ENCODE measurements at places on chromosomes 11 and 22.
A peak's percentile ranks its signal among the peaks of the same experiment; 100 is the strongest.

DNA sequence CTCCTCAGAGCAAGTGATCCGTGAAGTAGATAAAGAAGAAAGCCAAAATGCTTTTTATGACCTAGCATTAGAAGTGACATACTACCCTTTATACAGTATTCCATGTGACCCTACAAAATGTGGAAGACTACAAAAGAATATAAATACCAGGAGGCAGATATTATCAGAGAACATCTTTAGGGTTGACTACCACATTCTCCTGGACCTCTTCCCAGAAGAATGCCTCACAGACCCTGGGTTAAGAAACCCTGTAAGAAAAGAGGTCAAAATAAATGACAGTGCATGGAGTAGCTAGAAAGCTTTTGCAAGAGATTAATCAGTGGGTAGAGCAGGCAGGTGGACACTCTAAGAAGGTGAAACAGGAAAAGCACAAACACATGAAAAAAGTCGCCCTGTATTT, 69.2 kb downstream of the FANCF start:
- peak; percentile 53 for DNase-seq

- DNase-seq, result no peak
Observed at GRCh38 chr11:17347676-17348075, 3.9 kb upstream of the NCR3LG1 start.

- no peak for DNase-seq
Observed at GRCh38 chr11:92848578-92848977, 120.9 kb upstream of the MTNR1B start.

- no peak for DNase-seq
Observed at GRCh38 chr11:103070142-103070541, 21.8 kb downstream of the DCUN1D5 start.

- DNase-seq, result no peak
Observed at GRCh38 chr11:27995083-27995482, 112.9 kb downstream of the KIF18A start.

- DNase-seq, result no peak
Observed at GRCh38 chr11:115162919-115163318, 341.3 kb downstream of the CADM1 start.

- no peak for DNase-seq
Observed at GRCh38 chr11:115348416-115348815, 155.8 kb downstream of the CADM1 start.

- no peak for DNase-seq
Observed at GRCh38 chr11:32886180-32886579, 6.4 kb upstream of the QSER1 start.

DNA sequence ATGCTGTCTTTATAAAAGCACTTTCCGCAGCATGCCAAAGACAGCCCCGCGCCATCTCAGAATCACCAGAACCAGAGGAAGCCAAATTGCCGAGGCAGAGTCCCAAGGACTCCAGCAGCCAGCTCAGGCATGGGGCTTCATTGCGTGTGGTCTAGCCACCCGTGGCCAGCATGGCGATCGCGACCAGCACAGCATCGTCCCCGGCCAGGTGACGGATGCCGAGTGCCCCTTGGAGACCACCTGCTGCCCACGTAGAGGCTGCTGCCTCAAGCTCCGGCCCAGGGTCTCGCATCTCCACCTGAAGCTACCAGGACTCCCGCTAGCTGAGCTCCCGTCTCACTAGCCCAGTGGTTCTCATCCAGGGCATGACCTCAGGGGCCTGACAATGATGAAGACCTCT, 92.7 kb downstream of the TRMU start:
- no peak for DNase-seq

DNA sequence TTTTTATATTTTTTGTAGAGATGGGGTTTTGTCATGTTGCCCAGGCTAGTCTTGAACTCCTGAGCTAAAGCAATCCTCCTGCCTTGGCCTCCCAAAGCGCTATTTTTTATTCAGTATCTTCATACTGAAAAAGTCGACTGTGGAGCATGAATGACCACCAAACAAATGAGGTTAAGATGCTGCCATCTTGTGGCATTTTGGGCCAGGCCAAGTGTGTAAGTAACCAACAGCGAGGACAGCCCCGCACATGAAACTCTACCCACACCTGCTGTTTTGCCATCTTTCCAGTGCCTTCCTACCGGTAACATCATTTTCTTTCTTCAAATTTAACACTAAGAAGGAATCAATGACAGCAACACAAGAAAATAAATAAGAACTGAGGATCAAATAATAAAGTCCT, 32.2 kb upstream of the AQP11 start:
- DNase-seq, result peak; percentile 20

DNA sequence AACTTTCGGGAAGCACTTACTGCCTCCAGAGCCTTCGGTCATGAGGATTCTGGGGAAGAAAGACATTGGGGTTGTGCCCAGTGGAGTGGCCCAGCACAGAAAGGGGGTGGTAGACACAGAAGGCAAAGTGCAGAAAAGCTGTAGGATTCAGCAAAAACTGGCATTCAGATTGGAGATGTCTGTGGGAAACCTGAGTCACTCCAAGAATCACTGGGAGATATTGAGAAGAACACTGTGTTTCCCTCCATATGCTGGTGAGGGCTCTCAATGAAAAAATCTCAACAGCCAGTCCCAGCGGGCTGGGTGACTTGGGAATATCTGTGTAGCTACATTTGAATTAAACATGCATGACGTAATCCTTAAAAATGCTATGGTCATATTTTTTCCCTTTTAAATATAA, 61.2 kb upstream of the RCN1 start:
- peak; percentile 66 for DNase-seq

DNA sequence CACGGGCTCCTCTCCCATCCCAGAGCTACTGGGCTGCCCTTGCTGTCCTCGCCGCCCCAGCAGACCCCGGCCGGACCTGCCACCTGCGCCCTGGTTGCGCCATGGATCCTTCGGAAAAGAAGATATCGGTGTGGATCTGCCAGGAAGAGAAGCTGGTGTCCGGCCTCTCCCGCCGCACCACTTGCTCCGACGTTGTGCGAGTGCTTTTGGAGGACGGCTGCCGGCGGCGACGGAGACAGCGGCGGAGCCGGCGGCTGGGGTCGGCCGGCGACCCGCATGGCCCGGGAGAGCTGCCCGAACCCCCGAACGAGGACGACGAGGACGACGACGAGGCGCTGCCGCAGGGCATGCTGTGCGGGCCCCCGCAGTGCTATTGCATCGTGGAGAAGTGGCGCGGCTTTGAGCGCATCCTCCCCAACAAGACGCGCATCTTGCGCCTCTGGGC, 382 bp downstream of the RASSF10 start:
- peak; percentile 4 for DNase-seq

DNA sequence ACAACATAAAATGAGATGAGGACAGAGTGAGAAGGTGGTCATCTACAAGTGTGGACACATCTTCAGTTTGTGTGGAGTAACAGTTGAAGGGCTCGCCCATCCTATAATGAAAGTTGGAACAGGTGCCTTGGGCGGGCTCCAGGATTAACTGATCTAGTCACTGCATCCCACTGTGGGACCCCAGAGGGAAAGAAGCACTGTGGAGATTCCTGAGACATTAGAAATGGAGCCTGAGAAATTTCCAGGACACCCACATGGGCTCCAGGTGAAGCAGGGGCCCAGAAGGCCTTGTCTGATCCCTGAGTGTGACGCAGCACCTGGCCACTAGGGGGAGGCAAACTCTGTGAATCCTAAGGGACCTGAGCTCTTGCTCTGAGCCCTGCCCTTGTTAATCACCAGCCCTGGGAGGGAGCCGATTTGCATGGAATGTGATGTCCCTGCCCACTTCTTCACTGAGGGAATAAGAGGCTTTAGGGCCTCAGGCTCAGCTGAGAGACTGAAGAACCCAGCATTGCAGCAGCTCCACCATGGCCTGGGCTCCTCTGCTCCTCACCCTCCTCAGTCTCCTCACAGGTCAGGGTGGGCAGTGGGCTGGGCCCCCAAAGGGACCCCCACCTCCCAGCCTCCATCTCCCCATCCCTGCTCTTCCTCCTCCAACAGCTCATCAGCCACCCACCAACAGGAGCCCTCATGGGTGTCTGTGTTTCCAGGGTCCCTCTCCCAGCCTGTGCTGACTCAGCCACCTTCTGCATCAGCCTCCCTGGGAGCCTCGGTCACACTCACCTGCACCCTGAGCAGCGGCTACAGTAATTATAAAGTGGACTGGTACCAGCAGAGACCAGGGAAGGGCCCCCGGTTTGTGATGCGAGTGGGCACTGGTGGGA, 98.4 kb downstream of the VPREB1 start:
- DNase-seq, result peak; percentile 26

DNA sequence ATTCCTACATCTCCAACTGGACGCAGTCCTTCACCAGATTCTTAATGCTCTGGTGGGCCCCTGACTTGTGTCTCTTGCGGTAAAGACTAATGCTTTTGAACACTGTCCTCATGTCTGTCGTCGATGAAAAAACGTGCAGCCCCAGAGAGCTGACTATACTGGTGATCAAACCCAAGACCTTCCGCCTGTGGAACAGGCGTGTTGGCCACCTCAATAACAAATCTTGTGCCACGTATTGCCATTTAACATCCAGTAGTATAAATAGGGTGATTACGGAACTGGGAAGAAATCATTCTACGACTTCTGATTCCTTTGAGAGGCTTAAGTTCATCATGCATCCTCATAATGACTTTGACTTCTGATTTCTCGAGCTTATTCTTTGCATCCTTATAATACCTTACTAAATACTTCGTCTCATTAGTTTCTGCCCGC, 45.6 kb downstream of the OR4D9 start:
- peak; percentile 64 for DNase-seq

DNA sequence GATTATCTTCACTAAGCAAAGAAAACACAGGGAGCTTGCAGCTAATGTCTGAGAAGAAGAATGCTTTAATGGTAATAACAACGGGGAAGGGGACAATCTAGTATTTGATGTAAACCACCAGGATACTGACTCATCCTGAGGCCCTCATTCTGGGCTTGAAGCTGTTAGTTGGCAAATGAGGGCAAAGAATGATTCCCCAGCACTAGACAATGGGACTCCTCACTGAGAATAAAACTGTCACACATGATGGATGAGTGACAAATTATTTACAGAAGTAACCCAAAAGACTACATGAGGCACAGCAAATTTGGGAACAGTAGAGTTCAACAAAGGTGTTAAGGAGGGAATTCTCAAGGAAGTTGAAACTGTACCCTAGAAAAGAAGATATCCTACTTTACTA, 76.3 kb downstream of the FAM168A start:
- DNase-seq, result peak; percentile 75

GRCh38 chr11:130394615-130395014, 33.8 kb downstream of the ADAMTS8 start:
- DNase-seq, result no peak

- no peak for DNase-seq
Observed at GRCh38 chr11:116657842-116658825, 114.7 kb downstream of the BUD13 start.

- DNase-seq, result peak; percentile 75
Observed at GRCh38 chr11:64723117-64723906, at the start of gene NRXN2. TSS of gene NRXN2 (minus strand) at chr11:64723197. CDS start at chr11:64713699, 9,498 bp downstream.

DNA sequence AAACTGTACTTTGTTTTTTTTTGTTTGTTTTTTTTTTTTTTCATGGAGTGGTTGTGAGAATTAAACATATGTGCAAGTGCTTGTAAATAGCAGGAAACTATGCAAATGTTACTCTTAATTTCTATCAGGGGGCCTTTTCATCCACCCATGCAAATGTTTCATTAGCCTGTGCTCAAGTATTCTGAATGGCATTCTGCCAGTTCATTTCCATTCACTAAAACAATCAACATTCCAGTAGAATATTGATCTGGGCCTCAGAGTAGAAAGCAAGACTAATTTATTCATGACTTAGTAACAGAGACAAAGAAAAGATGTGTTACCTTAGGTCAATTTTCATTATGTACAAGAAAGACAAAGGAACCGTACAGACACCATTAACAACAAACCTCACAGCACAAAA, 971.4 kb downstream of the DLG2 start:
- no peak for DNase-seq

- peak; percentile 61 for DNase-seq
Observed at GRCh38 chr11:28981381-28981780, 873.2 kb downstream of the METTL15 start.

- no peak for DNase-seq
Observed at GRCh38 chr11:77069969-77070582, 3.3 kb downstream of the CAPN5 start.

DNA sequence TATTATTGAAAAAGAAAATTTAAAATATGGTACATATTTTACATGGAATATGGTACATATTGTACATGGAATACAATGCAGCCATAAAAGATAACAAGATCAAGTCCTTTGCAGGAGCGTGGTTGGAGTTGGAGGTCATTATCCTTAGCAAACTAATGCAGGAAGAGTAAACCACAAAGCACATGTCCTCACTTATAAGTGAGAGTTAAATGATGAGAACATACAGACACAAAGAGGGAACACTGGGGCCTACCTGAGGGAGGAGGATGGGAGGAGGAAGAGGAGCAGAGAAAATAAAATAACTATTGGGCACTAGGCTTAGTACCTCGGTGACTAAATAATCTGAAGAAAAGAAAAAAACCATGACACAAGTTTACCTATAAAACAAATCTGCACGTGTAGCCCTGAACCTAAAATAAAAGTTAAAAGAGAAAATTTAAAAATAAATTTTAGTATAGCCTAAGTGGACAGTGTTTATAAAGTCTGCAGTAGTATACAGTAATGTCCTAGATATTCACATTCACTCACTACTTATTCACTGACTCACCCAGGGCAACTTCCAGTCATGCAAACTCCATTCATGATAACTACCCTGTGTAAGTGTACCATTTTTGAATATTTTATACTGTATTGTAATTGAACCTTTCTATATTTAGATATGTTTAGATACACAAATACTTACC, 204.4 kb downstream of the FAM76B start:
- DNase-seq, result peak; percentile 87

DNA sequence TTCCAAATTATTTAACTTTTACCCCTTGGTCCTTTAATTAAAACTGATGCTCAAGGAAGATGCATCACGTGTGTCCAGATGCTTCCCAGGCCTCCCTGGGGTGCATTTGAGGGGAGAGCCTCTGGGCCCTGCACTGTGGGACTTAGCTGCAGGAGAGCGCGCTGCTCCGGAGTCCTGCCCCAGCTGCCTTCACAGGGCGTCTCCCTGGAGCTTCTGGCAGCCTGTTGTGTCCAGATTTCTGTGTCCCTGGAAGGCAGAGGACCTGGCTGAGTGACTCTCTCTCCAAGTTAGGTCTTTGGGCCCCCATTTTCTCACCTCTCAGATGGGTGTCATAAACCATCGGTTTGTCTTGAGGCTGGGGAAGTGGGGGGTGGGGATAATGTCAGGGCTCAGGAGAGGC, 3.0 kb downstream of the ARHGAP8 start:
- DNase-seq, result no peak

DNA sequence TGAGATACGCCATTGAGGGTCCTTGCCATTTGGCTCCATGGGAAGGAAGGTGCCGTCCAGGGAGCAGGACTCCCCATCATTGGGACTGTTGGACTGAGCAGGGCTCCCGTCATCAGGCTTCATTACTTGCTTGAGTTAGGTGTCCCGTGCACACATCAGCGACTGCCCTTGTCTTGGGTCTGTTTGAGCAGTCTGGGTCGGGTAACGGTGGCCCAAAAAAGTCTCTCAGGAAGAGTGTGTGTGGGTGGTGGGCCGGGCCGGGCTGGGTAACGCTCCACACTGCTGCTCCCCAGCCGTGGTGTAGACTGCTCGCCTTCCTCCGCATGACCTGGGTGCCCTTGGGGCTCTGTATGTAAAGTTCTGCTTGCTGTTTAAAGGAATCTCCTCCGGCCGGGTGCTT, 293.5 kb downstream of the TBC1D22A start:
- DNase-seq, result no peak
